ENCODE measurements at places on chromosomes 4 and X. TPM values are rescaled to one million over a fixed set of nuclear protein-coding genes. Genes with fewer than 3 reads are reported as not detected.

RPL34 gene
- 1,009 TPM for total RNA-seq

PHOX2B gene
- total RNA-seq, result not detected

DUSP21 gene
- not detected for total RNA-seq

VSIG4 gene
- total RNA-seq, result 569 TPM

TEX13C gene
- not detected for total RNA-seq

RNF4 gene
- total RNA-seq, result 39.3 TPM

COX7B2 gene
- total RNA-seq, result not detected

ANKRD50 gene
- total RNA-seq, result 22.5 TPM

GRK4 gene
- 7.1 TPM for total RNA-seq

CORIN gene
- total RNA-seq, result 3.9 TPM

DRP2 gene
- not detected for total RNA-seq

KLKB1 gene
- total RNA-seq, result 1.6 TPM

RGN gene
- 11.9 TPM for total RNA-seq

LDB2 gene
- total RNA-seq, result 113 TPM

DGKK gene
- total RNA-seq, result 0.21 TPM

UGT2A3 gene
- not detected for total RNA-seq

NXF3 gene
- total RNA-seq, result 13.5 TPM

EMCN gene
- total RNA-seq, result 53.3 TPM

P2RY4 gene
- total RNA-seq, result 0.38 TPM

DCHS2 gene
- total RNA-seq, result 0.53 TPM

CT55 gene
- total RNA-seq, result not detected

PTTG2 gene
- 1.2 TPM for total RNA-seq

C4orf51 gene
- total RNA-seq, result not detected

CCSER1 gene
- total RNA-seq, result 8.4 TPM

ARSH gene
- total RNA-seq, result not detected

ZNF185 gene
- total RNA-seq, result 17.9 TPM

NAP1L2 gene
- 2.1 TPM for total RNA-seq

TFE3 gene
- total RNA-seq, result 51.4 TPM

SPANXN4 gene
- total RNA-seq, result not detected

IBSP gene
- not detected for total RNA-seq

SOWAHB gene
- total RNA-seq, result 2.4 TPM

HS3ST1 gene
- 3.8 TPM for total RNA-seq

MSANTD1 gene
- total RNA-seq, result 1.9 TPM

CCDC160 gene
- total RNA-seq, result 0.38 TPM

PAK3 gene
- 1.4 TPM for total RNA-seq

Measured in lower lobe of right lung (tissue), 2 donors.